ENCODE measurements at places on chromosomes 3 and 15. TPM values are rescaled to one million over a fixed set of nuclear protein-coding genes. Genes with fewer than 3 reads are reported as not detected.

- H3K27me3 ChIP-seq = peaks cover under 1% of the 10 kb centered on the region
- no peak overlapping the region for H3K4me3 ChIP-seq
- no peaks in the 10 kb centered on the region for H3K4me1 ChIP-seq
- no peaks in the 10 kb centered on the region for H3K36me3 ChIP-seq
These were observed 212.5 kb downstream of the XXYLT1 start for GRCh38 chr3:195058336-195059005.

The PLCH1 gene
- 3.8 TPM for total RNA-seq

DNA sequence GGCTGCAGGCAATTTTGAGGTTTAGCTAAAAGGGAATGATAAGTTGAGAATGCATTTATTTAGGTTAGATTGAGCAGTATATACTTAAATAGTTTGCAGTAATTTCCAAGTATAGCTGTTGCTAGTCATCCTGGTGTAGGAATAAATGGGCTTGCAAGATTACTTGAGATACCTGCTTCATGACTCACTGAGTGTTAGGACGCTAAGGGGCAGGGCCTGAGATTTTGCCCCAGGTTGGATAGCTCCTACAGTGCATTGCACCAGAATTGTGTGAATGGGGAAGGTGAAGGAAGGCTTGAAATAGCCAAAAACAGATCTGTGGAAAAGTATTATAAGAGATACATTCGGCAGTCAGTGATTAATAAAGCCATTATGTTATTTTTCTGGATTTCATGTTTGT is 72.8 kb downstream of the KCNH8 start:
- no peak overlapping the region for H3K27ac ChIP-seq
- DNase-seq = no peak

DNA sequence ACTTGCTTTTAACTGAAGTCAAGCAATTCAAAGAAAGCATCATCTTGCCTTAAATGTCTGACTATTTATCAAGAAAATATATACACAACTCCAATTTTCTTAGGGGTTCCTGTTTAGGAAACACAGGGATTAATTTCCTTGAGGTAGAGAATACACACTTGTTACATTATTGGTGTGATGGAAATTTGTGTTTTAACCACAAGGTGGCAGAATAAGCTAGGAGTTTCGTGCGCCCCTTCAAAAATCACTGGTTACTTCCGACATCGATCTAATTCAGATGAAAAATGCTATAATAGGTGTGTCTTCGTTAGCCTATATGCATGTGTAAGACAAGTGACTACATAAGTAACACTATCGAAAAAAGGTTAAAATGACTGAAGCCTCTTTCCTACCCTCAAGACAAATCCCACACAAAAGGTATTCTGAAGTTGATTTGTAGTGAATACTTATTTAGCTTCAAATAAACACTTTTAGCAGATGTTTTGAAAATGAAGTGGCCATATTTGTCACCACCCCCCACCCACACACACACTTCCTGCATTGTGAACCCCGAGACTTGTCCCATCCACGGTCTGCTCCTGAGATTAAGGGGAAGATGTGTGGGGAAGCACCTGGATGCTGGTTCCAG is 246.5 kb downstream of the ROBO1 start:
- H3K36me3 ChIP-seq = no peaks in the 10 kb centered on the region
- no peak overlapping the region for H3K27ac ChIP-seq
- no peaks in the 10 kb centered on the region for H3K27me3 ChIP-seq
- no peak overlapping the region for H3K4me3 ChIP-seq
- DNase-seq = no peak
- H3K4me1 ChIP-seq = peaks cover 1% of the 10 kb centered on the region

The CAMK2N2 gene
- not detected for total RNA-seq

DNA sequence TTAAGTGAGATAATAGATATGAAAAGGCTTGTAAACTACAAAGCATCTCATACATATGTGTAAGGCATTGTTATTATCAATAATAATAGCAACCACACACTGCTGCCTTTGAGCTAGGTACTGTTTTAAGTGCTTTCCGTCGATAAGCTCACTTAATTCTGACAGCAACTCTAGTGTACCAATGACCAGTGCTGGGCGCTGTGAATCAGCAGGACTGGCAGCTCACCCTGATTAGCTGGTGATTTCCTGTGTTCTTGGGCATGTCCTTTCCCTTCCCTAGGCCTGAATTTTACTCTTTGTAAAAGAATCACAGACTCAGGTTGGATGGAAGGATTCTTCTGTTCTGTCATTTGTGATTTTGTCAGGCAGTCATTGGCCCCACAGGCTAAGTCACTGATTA is 215.6 kb downstream of the LPP start:
- peaks cover 5% of the 10 kb centered on the region for H3K4me1 ChIP-seq
- peaks cover 13% of the 10 kb centered on the region for H3K36me3 ChIP-seq
- no peak for DNase-seq
- H3K4me3 ChIP-seq = no peak overlapping the region

The OSBPL10 gene
- 0.22 TPM for total RNA-seq

The GP9 gene
- total RNA-seq = not detected

DNA sequence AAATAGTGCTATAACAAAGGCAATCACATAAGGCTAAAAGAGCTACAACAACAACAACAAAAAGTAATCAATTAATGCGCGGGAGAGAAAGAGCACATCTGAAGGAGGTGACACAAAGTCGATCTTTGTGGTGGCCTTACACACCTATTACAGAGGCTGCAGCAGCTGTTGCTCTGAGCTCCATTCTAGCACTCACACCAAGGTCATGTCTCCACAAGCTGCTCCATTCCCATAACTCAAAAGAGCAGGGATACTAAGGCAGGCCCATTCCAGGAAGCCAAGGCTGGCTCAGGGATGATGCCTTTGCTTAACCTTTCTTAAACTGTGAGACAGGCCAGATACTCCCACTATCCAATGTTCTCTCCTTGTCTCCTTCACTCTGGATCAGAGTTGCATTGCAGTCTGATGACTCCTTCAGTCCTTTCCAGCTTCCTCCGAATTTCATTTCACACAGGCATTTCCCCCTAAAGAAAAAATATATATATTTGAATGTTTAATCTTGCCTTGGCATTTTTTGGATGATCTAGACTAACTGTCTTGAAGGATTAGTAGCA is 52.7 kb downstream of the SNTN start:
- no peak overlapping the region for H3K27ac ChIP-seq
- no peak for DNase-seq
- H3K36me3 ChIP-seq = no peaks in the 10 kb centered on the region
- H3K4me1 ChIP-seq = no peaks in the 10 kb centered on the region
- H3K27me3 ChIP-seq = peaks cover 4% of the 10 kb centered on the region

The GOLGA8K gene
- 2.0 TPM for total RNA-seq

All from activated naive CD8-positive, alpha-beta T cell treated with anti-CD3 and anti-CD28 coated beads, Interleukin-2, amount 10 ng/mL, durations not matched to agents 7 days and 5 days (primary cell).